LoVo (cell line): ENCODE measurements at places on chromosomes 3 and 15.

GRCh38 chr3:132396255-132396654 is 21.0 kb upstream of the DNAJC13 start:
- no peak for DNase-seq

GRCh38 chr15:84582583-84583157 is 18.1 kb upstream of the ZSCAN2 start:
- DNase-seq, result peak; percentile 44

- no peak for DNase-seq
Observed at GRCh38 chr3:185764163-185764979, 60.5 kb downstream of the IGF2BP2 start.

DNA sequence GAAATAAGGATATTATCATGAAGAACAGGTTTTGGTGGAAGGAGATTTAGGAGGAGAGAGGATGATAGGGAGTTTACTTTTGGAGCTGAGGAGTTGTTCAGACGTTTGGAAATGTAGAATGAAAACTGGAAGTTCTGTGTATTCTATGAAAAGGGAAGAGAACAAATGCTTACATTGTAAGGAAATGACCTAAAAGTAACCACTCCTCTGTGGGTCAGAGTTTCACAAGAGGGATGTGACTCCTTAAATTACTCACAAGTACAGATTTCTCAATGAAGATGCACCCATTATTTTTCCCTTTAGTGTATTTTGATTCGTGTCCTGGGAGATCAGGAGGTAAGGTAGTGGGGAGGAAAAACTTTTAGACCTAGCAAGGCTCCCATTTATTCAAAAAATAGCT is 4.0 kb downstream of the RNF13 start:
- DNase-seq, result no peak
